ENCODE measurements at places on chromosomes 4 and X. TPM values are rescaled to one million over a fixed set of nuclear protein-coding genes. Genes with fewer than 3 reads are reported as not detected.

Gene PITX2
- total RNA-seq, result not detected

Gene AMOT
- 14.8 TPM for total RNA-seq

Gene FSTL5
- total RNA-seq, result not detected

Gene THOC2
- total RNA-seq, result 69.7 TPM

Gene CYLC1
- not detected for total RNA-seq

Gene SLC25A43
- total RNA-seq, result 25.1 TPM

Gene SPANXA1
- not detected for total RNA-seq

Gene ATP2B3
- total RNA-seq, result not detected

Gene PDGFC
- 22.5 TPM for total RNA-seq

Data from omental fat pad (tissue), 4 donors.